ENCODE measurements at places on chromosomes 4 and X.

- DNase-seq, result no peak
Observed at GRCh38 chr4:26757751-26758150, 102.9 kb upstream of the STIM2 start.

- peak; percentile 93 for DNase-seq
Observed at GRCh38 chr4:6986781-6987587, 56.2 kb upstream of the TADA2B start.

DNA sequence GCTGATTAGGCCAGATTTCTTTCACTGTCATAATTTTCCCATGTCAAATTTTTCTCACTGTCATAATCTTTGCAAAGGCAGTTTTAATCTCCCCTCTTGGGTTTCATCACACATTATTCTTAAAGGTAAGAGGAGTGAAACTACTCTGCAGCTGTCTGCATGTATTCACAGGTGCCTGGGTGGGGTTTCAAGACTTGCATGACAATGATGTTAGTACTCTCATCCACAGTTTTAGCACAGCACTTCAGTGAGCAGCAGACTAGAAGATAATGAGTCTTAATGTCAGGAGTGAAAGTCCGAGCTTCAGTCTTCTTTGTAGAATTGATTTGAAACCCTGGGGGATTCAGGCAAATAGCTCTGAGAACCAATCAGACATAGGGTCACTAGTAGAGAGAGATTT is 182.5 kb upstream of the GALNT7 start:
- no peak for DNase-seq

DNA sequence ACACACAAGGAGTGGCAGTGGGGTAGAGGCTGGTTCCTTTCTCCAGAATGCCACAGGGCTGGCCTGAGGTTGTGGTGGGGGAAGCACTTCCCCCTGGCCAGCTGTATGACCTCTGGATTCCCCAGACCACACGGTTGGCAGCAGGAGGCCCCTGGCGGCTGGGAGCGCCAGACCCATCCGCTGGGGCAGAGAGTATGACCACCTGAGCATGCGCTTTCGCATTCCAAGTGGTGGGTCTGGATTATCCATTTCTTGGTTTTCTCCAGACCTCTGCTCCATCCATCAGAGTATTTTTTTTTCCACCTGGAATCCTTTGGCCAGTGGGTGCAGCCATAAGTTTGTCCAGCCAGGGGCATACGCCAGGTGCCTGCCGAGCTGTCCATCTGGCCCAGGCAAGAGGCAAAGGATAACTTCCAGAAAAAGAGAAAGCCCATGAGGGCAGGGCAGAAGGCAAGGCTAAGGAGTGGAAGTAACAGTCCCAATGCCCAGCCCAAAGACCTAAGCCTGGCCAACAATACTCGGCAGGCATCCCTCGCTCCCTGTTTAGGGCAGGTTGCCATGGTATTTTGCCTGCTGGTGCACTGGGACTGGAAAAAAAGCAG is 39.3 kb downstream of the NHSL2 start:
- DNase-seq, result no peak

DNA sequence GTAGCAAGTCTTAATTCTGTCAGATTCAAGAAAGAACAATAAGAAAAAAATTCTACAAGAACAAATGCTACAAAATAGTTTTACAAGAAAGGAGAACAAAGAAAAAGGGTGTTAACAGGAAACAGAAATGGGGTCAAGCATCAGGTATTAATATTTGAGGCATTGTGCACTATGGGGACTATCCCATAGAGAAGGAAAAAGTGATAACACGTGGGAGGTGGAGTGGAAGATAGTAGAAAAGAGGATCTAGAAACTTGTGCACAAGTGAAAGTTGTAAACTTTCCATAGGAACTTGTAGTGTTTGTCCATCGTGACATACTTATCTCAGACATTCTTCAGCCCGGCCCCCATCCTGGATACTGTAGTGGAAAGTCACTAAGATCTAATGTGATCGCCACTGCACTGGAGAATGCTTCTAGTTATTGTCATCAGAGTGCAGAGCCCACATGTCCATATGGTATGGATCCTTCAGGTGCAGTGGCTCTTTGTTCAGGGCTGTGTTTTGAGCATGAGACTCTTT is 15.4 kb upstream of the NFXL1 start:
- no peak for DNase-seq

- DNase-seq, result no peak
Observed at GRCh38 chr4:143511906-143512305, 1.6 kb upstream of the SMARCA5 start.

GRCh38 chrX:87578978-87579377 is 61.4 kb downstream of the KLHL4 start:
- no peak for DNase-seq

- DNase-seq, result peak; percentile 52
Observed at GRCh38 chr4:76782837-76783236, 115.1 kb downstream of the SOWAHB start.

DNA sequence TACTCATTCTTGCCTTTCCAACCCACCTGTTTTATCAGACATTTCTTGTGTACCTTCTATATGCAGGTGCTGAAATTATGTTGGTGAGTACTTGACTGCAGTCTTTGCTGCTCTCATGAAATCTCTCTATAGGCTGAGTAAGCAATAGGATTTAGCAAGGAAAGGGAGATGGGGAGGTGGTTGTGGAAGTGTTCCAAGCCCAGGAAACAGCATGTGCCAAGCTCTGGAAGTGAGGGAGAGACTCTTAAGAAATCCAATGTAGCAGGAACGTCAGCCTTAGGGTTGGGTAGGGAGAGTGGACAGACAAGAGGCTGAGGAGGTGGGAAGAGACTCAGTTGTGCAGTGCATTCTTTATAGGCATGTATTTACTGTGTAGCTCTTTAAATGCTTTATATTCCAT is 5.6 kb downstream of the SEPTIN11 start:
- DNase-seq, result no peak

DNA sequence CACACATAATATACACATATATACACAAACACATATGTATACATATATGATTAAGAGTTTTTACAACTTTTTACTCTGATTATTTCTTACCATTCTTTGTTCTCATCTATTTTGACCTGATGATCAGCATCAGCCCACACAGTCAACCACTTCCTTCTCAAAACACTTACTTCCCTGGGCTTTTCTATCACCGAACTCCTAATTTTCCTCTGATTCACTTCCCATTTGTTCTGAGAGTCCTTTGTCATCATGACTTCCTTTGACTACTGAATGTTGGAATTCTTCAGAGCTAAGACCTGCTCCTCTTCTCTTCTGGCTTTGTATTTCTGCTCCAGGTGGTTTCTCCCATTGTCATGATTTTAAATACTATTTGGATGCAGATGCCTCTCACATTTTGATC is 209.5 kb upstream of the AFF2 start:
- no peak for DNase-seq

- peak; percentile 31 for DNase-seq
Observed at GRCh38 chr4:110808351-110808878, 185.5 kb upstream of the PITX2 start.

DNA sequence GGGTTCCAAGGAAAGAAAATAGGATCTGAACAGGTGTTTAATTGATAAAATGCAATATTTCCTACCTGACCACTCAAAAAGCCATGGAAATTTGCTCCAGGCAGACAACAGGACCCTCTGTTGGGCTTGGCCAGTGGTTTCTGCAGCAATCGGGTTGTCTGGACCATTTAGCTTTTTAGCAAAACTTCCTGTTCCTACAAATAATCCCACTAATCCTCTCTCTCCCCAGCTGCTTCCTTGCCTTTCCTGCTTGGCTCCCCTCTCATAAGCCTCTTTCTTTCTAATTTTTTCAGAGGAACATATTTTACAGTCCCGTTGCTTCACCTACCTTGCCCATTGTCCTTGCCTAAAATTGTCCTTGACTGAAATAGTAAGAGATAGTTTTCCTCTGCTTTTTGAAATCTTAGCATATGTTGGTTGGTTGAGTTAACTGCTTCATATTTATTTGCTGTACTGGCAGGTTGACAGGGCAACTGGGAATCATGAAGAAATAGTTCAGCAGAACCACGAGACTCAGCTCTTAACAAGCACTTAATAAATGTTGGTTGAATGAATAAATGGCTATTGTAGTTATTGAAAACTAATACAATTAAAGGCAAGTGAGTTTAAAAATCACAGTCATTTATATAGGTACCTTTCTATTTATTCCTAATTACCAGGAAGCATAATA is 259.8 kb downstream of the KCNIP4 start:
- no peak for DNase-seq

DNA sequence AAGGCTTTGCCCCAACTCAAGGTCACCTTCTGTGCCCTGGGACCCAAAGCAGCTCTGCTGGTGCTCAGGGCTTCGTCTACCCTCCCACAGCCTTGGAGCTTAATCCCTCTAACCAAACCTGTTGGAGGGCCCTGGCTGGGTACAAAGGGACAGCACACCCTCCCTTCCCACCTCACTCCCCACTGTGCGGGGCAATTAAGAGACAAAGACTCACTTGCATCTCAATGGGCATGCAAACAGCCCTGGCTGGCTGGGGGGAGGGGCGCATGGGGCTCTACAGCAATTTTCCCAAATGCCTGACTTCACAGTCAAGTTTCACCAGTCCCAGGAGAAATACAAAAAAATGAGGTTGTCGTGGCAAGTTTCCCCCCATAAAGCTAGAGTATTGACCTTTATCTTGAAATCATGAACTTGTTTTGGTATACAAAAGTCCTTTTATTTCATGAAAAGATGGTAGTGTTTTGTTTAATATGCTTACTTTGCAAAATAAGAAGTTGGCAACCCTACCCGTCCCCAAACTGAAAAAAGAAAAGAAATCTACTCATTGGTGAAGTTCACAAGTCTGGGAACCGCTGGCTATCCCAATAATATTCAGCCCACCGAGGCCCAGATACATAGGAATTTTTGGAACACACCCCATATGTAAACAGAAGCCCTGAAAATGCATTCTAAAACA is 4.1 kb upstream of the CD99L2 start:
- DNase-seq, result no peak

DNA sequence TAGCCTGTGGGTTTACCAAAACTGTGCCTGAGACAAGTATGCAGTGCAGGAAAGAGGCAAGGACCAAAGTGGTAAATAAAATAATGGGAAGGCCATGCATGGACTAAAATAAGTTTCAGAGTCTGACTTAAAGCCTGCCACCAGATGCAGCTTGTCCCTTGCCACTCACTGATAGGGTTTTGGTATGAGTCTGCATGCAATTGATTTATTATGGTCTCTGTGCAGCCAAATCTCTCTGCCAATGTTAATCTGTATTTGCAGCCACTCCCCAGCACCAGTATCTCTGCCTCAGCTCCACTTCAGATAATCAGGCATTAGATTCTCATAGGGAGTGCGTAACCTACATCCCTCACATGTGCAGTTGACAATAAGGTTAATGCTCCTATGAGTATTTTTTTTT is 5.5 kb upstream of the FGF2 start:
- no peak for DNase-seq

- no peak for DNase-seq
Observed at GRCh38 chrX:136497556-136498052, at the start of gene HTATSF1. HTATSF1 (plus strand) TSS chrX:136497592; CDS start chrX:136497685, 93 bp downstream.

DNA sequence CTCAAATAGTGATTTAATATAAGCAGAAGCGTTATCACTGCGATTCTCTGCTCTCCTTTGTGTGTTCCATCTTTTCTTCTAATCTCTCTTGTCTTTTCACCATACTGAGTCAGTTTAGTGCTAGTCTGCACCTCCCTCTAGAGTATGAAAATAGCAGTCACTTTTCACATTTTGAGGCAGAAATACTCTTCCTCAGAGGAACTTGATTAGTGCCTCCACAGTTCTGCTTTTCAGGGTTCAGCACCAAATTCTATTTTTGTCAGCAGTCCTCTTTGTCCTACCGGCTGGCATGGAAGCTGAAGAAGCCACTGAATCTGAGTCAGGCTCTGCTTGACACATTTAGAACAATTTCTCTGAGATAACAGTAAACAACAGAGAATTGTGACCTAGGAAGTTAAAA is 49.7 kb upstream of the ANKRD17 start:
- no peak for DNase-seq

- DNase-seq, result peak; percentile 43
Observed at GRCh38 chrX:133544115-133544514, 128.8 kb upstream of the GPC4 start.

GRCh38 chr4:56130606-56131155 is 181.9 kb downstream of the CEP135 start:
- DNase-seq, result no peak

GRCh38 chrX:111881715-111882114 is 5.7 kb downstream of the TRPC5OS start:
- DNase-seq, result no peak

DNA sequence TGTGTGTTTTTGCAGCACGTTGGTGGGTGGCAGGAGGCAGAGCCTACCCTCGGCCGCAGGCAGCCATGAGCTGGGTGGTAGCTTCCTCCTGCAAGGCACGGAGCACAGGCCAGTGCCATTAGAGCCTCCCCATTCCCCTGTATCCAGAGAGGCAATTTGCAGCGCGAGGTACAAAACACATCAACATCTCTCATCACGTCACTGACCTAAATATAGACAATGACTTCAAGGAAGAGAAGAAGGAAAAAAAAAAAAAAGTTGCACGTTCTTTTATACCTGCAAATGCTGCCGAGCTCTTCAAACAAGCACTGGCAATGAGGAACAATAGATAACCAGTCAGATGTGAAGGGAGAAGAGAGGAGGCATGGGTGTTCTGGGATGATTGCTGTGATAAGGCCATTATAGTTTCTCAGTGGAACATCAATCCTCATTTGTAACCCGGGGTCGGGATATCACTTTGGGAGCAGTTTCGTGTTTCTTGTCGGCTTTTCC is 159.9 kb downstream of the MGST2 start:
- DNase-seq, result no peak

- DNase-seq, result no peak
Observed at GRCh38 chr4:148341980-148342800, 100.0 kb downstream of the NR3C2 start.

GRCh38 chr4:24889991-24890390 is 22.9 kb downstream of the CCDC149 start:
- no peak for DNase-seq

DNA sequence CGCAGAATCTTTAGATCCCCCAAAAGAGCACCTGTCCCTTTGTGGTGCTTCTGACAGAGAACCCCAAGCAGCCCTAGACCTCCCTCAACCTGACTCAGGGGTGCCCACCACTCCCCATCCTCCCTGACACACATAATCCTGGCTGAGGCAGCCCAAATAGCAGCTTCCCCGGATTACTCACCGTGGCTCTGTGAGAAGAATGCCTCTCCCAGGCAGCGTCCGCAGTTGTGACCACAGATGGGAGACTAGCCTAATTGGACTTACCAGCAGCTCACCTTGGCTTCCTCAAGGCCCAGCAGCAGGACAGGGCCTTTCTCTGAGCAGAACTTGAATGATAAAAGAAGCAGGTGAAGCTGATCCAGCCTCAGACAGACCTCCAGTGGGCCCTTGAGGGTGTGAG is 10.3 kb upstream of the ODAPH start:
- no peak for DNase-seq

All from LoVo (cell line).